ENCODE measurements at places on chromosomes 2 and 18.
A peak's percentile ranks its signal among the peaks of the same experiment; 100 is the strongest.

- no peak for DNase-seq
These were observed 34.8 kb downstream of the TRAPPC12 start for GRCh38 chr2:3414133-3414860.

DNA sequence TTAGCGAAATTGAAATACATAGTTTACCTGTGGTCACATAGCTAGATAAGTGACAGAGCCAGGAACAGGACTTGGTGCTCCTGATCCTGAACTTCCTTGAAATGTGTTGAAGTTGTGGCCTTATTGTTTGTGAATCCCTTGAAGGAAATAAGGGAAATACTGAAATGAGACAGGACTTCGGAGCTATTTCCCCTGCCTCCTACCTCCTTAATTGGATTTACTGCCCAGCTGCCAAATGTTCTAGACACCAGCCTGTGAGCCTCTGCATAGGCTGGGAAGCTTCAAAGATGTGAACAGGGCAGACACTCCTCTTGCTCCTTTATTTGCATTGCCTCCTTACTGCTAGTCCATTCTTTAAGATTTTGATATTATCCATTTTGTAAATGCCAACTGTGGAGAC lies 135.2 kb downstream of the PRPF40A start:
- no peak for DNase-seq

DNA sequence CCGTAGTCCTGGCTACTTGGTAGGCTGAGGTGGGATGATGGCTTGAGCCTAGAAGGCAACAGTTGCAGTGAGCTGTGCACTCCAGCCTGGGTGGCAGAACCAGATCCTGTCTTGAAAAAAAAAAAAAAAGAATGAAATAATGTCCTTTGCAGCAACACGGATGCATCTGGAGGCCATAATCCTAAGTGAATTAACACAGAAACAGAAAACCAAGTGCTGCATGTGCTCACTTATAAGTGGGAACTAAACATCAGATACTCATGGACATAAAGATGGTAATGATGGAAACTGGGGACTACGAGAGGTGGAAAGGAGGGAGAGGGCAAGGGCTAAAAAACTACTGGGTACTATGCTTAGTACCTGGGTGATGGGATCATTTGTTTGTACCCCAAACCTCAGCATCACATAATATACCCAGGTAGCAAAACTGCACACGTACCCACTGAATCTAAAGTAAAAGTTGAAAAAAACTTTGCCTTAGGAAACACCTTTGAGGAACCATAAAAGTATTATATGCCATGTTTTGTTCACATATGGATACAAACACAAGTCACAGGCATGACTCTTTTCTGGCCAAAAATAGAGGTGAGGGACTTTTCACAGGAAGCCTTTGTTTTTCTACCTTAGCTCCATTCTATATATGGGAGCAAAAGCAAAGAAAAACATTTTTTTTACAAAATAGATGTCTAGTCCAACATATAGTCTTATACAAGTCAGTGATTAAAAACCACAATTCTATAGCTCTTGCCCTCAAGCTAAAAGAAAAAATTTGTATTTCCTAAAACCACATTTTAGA lies 36.6 kb downstream of the GPR155 start:
- no peak for DNase-seq

DNA sequence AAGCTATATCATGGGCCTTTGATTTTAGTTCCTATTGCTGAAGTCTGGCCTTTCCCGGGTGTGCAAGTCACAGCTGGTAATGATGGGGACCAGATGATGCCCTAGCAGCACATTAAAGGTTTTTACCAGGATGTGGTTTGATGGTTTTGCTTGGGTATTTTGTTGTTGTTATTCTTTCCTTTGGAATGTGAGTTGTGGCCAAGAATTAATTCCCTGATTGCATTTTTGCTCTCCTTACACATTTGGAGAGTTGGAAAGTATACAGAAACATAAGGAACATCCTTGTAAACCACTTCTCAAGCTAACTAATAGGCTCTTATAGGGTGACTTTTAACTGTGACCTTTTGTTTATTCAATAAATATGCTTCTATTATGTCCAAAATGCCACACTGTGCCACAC lies 154.1 kb upstream of the MMADHC start:
- no peak for DNase-seq

DNA sequence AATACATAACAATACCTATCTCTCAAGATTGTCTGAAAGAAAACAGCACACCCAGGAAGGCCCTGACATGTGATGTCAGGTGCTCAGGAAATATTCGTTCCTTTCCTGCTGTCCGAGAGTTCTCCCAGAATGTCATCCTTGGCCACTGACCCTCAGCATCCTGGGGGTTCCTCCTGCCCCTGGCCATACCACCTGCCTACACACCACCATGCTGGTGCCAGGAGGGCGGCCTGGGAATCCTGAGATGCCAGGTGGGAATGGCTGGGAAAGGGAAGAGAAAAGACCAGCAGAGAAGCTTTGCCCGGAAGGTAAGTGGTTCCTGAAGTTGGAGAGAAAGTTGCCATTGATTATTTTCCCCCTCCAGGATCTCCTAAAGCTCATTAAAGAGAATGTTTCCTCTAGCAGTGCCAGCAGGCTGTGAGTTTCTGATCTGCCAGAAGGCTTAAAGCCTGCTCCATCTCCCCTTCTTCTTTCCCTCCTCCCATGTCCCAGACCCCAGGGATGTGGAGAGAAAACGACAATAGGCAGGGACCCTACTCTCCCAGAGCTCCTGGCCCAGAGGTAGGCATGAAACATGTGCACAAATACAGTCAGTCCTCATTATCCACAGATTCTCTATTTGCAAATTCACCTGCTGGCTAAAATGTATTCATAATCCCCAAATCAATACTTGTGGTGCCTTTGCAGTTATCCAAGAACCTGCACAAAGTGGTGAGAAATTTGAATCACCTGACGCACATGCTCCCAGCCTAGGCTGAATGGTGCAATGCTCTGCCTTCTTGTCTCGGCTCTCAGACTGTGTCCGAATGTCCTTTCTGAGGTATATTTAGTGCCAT lies 147.1 kb upstream of the MYCN start:
- DNase-seq: peak; percentile 36

DNA sequence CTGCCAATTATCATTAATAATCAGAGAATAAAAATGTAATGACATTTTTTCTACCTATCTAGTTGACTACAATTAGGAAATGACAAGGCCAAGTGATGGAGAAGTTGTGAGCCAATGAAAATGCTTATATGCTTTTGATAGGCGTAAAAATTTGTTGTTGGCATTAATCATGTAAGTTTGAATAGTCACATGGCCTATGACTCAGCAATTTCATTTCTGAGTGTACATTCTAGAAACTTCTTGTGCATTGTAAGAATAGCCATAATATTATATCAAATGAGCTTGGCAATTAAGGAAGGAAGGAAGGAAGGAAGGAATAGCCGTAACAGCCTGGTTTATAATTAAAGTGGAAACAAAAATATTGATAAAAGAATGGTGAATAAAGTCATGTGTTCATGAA lies 179.9 kb downstream of the PTH2R start:
- no peak for DNase-seq

- no peak for DNase-seq
These were observed 528.4 kb upstream of the SPHKAP start for GRCh38 chr2:228709788-228710371.

DNA sequence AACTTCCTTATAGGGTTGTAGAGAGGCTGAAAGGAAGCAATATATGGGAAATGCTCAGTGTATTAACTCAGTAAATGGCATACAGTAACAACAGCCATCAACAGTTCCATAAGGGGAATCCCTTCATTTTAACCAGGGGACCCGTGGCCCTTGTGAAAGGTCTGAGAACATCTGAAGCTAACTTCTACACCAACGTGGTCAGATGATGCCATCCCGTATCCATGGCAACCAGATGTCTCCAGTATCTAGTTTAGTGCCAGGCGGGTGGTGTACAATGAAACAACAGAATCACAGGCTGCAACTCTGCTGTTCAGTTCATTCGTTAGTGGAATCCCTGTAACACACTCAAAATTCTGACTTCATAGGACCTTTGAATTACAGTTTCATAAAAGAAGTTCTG lies 162.3 kb downstream of the TGIF1 start:
- no peak for DNase-seq

DNA sequence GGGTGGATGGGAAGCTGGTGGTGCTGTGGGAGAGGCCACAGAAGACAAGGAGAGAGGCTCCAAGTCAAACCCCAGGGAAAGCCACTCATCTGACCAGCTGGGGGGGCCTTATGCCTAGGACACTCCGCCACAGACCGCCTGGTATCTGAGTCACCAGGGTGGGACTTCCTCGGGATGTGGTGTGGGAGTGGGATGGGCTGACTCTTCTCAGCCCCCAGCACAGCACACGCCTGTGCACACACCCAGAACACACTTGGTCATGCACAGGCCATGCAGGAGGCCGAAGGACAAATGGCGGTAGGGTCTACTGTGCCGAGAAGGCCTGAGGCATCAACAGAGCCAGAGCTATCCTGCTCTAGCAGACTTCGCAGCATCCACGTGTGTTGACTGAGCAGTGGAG lies 136.4 kb downstream of the INHBB start:
- no peak for DNase-seq

GRCh38 chr18:63074981-63075404 lies 244.6 kb downstream of the BCL2 start:
- DNase-seq: peak; percentile 36

DNA sequence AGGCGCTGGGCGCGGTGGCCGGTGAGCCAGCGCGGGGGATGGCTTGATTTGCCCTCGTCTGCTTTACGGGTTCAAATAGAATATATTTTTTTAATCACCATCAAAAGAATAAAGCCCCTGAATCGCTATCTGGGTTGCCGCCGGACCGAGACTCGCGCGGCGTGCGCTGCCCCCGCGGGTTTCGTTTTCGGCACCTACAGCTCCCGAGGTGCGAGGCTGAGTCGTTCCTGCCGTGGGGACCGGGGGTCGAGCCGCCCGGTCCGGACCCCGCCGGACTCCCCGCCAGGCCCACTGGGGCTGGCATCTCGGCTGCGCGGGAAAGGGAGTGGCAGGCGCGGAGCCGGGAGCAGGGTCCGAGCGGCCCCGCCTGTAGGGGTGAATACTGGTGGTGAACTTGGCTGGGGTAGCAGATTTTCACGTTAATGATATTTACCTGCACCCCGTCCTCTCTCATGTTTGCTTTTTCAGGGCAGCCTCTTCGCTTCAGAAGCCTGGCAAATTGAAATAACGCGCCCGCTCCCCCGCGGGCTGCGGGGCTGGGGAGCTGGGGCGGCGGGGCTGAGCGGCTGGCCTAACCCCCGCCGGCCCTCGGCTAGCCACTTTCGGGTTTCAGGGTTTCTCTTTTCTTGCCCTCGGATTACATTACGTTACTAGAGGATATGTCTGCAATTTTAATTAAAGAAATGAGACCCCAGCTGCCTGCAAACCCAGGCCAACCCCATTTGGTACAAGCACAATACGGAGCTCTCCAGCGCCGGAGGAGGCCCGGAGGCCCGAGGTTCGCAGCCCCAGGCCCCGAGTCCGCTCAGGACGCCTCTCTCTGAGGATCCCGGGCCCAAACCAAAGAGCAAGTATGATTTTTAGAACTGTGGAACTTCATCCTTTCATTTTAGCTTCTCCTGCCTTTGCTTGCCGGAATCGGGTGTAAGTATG lies 1.7 kb upstream of the CELF4 start:
- peak; percentile 68 for DNase-seq

DNA sequence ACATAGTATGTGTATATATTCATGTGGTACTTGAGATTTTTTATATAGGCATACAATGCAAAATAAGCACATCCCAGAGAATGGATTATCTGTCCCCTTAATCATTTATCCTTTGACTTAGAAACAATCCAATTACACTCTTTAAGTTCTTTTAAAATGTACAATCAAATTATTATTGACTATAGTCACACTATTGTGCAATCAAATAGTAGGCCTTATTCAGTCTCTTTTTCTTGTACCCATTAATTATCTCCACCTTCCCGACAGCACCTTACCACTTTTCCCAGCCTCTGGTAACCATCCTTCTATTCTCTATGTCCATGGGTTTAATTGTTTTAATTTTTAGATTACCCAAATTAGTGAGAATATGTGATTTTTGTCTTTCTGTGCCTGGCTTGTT lies 914.1 kb downstream of the CCDC85A start:
- DNase-seq: no peak

DNA sequence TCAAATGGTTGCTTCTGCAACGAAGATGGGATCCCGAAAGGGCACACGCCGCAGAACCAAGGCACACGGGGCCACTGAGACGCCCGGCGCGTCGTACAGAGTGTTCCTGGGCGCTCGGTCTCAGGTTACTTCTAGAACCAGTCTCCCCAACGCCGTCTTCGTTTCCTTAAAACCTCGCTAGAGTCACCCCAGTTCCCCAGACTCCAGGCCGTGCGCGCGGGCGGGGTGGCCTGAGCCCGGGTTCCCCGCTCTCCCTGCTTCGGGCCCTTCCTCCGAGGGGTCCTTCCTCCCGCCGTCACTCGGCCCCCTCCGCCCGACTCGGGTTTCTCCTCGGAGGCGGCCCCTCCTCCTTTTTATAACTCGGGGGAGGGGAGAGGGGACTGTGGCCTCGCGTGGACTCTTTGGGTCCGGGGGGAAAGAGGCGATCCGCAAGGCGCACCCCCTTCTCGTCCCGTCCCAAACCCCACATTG lies 774 bp upstream of the FZD7 start:
- peak; percentile 83 for DNase-seq

- no peak for DNase-seq
These were observed 103.5 kb downstream of the CABLES1 start for GRCh38 chr18:23238651-23239349.

GRCh38 chr18:61619783-61620182 lies 273.0 kb downstream of the RNF152 start:
- no peak for DNase-seq

DNA sequence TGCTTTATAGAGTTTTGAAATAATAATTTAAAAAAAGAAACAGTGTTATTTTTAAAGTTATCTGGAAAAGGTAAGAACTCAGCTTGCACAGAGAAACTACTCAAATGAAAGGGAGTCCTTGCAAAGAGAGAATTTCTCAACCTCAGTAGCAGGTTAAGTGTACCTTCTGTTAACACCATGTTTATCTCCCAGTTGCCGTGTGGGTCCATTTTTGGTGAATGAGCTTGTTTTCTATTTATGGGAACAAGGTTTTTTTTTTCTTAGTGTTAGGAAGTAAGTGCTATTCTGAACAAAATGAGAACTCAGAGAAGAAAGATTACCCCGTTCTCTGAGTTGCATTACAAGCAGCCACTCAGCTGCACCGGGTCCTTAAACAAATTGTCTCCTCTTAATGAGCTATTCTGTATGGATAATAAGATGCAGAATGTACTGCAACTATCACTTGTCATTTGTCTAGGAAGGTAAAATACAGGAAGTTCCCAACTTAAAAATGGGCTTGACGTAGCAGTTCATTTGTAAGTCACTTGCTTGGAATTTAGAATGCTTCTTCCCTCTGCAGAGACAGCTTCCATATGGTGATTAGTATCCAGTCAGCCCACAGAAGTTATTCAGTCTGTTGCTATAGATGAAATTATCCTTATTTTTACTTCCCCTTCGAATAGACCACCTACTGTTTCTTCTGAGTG lies 74.9 kb downstream of the LTBP1 start:
- DNase-seq: no peak
